Stimulated activated CD8-positive, alpha-beta memory T cell treated with anti-CD3 and anti-CD28 coated beads, Interleukin-4, amount 100 ng/mL, for 4 hours (primary cell): ENCODE measurements at places on chromosomes 1 and 21.

- no peak for DNase-seq
These were observed 28.5 kb upstream of the PKP1 start for GRCh38 chr1:201254625-201255478.

GRCh38 chr1:115409094-115410015, 71.3 kb upstream of the NGF start:
- no peak for DNase-seq

DNA sequence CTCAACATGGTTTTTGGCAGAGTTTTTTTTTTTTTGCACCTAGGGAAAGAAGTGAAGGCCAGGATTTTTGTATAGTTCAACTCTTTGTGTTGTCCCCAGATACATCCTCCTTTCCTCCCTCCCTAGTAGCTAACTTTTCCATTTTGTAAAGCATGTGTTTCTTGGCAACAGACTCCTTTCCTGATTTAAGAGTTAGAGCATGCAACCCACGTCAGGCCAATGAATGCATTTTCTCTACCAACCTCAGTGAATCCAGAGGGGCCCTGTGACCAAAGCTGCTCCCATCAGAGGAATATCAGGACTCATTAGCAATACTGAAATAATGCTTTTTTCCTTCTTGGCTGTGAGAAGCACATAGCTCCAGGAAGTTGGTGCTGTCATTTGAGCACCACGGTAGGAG, 287.2 kb downstream of the LMO4 start:
- DNase-seq = no peak

GRCh38 chr1:69294171-69294570, 273.6 kb upstream of the LRRC7 start:
- no peak for DNase-seq

GRCh38 chr1:113201560-113201959, 128.6 kb downstream of the LRIG2 start:
- no peak for DNase-seq
